ENCODE measurements at places on chromosomes 13 and 19.
A peak's percentile ranks its signal among the peaks of the same experiment; 100 is the strongest.

DNA sequence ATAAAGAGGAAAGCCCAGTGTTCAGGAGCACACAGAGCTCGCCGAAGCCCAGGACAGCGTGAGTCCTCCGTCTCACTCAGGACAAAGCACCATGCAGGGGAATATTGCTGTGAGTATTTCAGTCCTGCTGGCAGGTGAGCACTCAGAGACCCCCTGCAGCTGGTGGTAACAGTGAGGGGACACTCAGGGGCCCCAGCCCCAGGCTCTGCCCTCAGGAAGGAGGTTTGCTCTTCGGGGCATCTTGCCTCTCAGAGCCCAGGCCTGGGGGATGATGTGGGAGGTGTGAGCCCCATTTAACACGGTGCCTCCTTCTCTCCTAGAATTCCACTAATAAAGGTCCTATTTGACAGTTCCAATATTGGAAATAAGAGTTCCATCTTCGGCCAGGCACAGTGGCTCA lies 14.8 kb downstream of the LILRA1 start:
- DNase-seq, result no peak

- no peak for DNase-seq
These were observed 1.3 kb upstream of the CD22 start for GRCh38 chr19:35327642-35328041.

DNA sequence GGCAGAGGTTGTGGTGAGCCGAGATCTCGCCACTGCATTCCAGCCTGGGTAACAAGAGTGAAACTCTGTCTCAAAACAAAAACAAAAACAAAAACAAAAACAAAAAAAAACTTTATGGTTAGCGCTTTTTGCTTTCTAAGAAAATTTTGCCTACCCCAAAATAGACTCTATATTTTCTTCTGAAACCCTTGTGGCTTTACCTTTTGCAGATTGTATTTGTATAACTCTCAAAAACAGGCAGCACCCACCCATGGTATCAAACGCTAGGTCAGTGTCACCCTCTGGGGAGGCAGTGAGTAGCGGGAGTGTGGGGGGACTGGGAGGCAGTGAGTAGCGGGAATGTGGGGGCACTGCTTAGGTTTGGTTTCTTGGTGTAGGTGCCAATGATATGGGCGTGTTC lies 7.5 kb upstream of the SLC39A3 start:
- no peak for DNase-seq

- no peak for DNase-seq
These were observed 12.5 kb downstream of the MEIS3 start for GRCh38 chr19:47406711-47407416.

DNA sequence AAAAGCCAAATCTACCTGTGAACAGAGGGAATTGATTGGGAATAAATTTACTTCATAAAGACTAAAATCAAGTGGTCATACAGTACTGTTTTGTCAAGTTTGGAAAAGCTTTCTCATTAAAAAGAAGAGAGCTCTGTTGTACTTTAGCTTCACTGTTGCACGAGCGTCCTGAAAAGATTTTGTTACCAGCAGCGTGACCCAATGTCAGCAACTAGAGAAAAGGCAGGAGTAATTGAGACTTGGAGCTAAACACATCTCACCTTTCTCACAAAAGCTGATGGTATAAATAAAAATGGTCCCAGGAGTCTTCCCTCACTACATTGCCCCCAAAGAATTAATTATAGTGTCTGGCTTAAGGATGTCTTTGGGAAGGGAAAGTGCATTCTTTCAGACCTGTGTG lies 613.7 kb downstream of the OLFM4 start:
- DNase-seq, result no peak

DNA sequence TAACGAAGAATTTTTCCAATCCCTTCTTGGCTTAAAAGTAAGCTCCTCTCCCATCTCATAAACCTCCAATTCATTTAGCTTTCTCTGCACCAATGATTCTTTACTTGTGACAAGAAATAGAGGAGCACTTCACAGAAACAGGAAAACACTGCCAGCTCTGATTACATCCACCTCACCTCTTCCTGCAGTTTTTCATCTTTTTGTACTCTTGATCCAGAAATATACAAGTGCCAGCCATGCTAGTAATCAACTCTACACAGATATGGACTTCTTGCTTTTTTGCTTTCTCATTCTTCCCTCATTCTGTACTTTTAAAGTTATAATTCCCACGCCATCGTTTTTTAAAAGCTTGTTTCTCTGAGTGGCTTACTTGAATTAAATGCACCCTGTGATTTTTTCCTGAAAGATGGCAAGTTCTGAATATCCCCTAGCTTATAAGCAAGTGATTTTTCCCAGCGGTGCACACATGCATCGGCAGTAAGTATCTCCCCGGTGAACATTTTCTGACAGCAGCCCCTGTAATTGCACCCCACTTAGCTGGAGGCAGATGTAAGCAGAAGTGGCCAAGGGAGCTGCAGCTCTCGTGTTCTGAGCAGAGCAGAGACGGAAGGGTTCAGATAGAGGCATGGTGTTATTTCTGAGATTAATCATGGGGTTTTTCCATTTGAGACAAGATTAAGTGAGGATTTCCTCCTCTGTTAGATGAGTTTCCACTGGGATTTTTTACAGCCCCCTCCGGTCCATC lies 340.7 kb downstream of the SLC7A1 start:
- no peak for DNase-seq

DNA sequence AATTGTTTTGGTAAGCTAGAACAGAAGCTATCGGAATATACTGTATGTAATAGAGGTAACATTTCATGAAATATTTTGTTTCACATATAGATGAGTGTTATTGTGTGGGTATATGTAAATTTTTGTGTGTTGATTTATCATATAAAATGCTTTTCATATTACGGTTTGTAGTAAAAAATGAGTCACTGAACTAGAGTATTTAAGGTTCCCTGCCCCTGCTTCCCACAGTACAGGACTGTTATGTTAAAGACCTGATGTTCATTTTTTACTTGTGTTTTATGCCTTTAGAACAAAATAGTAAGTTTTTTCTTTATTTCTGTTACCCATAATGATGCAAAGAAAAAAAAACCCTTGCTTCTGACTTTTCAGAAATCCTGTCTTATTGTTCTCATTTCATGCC lies 243.4 kb downstream of the ENOX1 start:
- no peak for DNase-seq

GRCh38 chr19:47699360-47699917 lies 13.8 kb upstream of the EHD2 start:
- DNase-seq, result peak; percentile 71
